ENCODE measurements at places on chromosomes 12 and 14.

GRCh38 chr12:24522736-24523135 is 426.2 kb downstream of the BCAT1 start:
- DNase-seq, result no peak

GRCh38 chr14:20489093-20489994 is 16.0 kb upstream of the RNASE10 start:
- DNase-seq, result no peak

- no peak for DNase-seq
Measured at GRCh38 chr12:105480162-105480561, 149.7 kb downstream of the C12orf75 start.

DNA sequence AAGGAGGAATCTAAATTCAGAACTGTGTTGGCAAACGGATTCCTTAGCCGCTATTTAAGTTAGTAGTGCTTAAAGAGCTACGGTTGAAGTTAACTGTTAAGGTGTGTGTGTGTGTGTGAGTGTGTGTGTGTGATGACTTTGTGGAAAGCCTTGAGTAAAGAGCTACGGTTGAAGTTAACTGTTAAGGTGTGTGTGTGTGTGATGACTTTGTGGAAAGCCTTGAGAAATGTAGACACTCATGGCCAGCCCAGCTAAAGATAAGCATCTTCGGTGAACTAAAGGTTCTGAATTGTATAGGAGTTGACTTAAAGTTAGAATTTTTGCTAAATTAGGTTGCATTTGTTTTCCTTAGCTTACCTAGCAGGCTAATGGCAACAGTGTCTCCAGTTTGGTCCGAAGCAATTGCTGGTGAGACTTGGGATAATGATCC is 1.4 kb downstream of the KTN1 start:
- DNase-seq, result no peak

GRCh38 chr12:108253540-108253939 is 85.6 kb downstream of the CMKLR1 start:
- DNase-seq, result no peak

GRCh38 chr12:68326716-68327115 is 5.4 kb downstream of the MDM1 start:
- DNase-seq, result no peak

GRCh38 chr12:50720085-50720484 is 43.8 kb upstream of the ATF1 start:
- DNase-seq, result no peak

- no peak for DNase-seq
Measured at GRCh38 chr14:60840313-60840712, 105.8 kb downstream of the MNAT1 start.

GRCh38 chr14:57244106-57244505 is 24.6 kb downstream of the EXOC5 start:
- no peak for DNase-seq

- no peak for DNase-seq
Measured at GRCh38 chr12:104538891-104539462, 82.2 kb downstream of the CHST11 start.
